ENCODE measurements at places on chromosomes 7 and 10.

DNA sequence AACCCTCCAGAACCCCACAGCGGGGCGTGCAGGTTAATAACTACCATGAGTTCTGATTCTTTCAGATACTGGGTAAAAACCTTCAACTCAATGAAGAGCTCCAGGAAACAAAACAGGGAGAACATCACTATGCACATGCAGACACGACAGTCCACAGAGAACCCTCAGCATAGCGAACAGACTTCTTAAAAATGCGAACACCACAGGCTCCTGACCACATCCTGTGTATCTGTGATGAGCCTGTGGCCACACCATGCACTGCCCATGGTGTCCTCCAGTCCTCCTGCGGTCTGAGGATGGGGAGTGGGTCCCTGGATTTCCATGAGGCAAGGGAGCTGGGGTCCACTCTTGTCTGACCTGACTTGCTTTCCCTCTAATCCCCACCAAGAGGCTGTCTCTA is 107.2 kb downstream of the COBL start:
- no peak for DNase-seq

DNA sequence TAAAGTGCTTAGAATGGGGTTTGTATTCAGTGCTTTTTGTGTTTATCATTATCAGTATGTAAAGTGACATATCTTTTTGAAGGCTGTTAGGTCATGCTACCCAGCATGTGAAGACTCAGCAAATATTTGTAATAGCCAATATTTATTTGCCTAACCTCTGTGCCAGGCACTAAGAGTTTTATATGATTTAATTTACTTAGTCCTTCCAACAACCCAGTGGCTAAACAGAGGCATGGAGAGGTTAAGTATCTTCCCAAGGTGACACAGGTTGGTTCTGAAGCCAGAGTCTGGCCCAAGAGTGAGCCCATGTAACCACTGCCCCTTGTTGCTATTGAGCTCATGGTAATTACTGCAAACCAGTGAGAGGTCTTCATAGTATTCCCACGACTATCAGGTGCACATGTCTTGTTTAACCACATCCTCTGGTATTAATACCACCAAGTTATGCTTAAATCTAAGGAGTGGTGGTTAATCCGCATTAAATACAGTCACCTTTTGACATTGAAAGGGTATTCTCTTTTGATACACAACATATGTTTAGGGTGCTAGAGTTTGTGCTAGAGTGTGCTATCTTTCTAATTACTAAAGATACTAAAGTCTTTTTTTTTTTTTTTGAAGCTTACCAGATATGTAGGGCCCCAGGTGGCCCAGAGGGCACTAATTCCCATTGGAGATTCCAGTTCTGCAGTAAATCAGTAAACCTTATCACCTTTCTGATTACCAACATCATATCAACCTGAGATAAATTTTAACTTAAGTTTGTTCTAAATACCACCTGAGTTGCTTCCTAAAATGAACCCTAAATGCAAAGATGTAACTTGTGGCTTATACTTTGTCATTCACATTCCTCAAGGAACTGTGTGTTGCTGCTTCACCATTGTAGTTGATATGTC is 2.9 kb downstream of the ADD3 start:
- DNase-seq = no peak

DNA sequence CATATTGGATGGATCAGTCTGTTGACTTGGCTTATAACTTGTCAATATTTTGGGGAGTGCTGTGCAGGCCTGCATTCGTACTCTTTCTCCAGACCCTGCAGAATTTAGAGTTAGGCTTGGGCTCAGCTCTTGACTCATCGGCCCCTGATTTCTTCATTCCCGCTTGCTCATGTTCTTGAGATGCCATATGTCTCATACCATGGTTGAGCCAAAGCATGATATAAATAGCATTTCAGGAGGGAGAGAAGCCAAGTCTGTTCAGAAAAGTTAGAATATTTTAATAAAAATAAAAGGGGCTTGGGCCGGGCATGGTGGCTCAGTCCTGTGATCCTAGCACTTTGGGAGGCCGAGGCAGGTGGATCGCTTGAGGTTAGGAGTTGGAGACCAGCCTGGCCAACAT is 898.1 kb downstream of the TYW1 start:
- DNase-seq = no peak

- DNase-seq = no peak
These were observed 131.2 kb upstream of the UNC5B start for GRCh38 chr10:71081229-71081560.

DNA sequence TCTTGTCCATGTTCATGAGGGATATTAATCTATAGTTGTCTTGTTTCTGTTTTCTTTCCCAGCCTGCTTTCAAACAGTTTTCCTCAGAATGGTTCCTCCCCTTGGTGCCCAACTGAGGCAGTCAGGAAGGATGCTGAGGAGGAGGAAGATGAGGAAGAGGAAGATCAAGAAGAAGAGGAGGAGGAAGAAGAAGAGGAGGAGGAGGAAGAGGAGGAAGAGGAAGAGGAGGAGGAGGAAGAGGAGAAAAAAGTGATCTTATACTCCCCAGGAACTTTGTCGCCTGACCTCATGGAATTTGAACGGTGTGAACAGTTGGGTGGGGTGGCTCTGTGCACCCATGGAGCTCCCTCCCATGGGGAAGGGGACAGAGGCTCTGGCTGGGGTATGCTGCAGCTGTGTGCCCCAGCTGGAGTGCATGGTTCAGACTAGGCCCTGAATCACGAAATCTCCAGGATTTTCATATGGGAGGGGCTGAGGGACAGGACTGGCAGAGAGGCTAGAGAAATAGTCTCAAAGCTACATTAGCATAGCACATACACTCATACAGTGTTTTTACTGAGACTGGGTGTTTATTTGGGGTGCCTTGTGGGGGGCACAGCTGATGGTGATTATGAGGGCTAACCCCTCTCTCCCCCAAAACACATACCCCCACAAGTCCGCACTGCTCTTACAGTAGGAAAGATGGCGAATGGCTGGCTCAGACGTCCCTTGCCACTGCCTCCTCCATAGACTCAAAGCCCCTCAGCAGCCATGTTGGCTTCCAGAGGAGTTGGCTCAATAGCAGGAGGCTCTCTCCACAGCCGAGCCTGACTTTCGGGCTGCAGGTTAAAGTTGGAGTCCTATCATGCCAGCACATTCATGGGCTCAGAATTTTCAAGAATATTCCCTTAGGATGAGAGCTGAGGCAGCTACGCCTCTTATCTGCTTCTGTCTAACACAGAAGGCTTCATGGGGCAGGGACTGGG is 11.9 kb downstream of the STRA8 start:
- DNase-seq = no peak

GRCh38 chr10:129670124-129670523 is 203.1 kb downstream of the MGMT start:
- no peak for DNase-seq

DNA sequence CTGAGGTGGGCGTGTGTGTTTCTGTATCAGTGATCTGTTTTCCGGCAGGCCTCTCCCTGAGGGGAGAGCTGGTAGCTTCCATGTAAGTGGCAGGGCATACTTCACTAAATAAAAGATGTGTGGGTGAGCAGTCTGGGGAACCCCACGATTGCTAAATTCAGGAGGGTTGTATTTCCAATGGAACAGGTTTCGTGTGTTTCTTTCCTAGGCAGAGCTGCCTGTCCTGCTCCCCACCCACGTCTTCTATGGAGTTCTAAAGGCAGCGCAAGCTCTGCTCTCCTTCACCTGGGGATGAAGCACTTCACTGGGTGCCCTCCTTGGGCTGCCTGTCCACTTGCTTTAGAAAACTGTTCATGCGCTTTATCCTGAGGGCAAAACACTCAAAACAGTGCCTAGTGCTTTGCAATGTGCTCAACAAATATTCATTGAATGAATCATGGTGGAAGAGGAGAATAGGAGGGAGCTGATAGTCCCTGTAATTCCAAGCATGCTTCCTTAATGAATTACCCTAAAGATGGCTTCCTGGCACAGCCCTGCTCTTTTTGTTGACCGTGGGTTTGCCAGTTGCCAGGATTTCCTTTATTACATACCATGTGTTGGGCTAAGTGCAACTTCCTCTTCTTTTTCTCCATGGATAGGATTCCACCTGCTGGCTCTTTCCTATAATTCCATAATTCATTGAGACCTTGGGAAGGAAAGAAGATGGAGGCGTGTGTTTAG is 50.6 kb upstream of the SRPK2 start:
- peak; percentile 34 for DNase-seq
